DMS153 (cell line): ENCODE measurements at places on chromosomes 5 and 9.
A peak's percentile ranks its signal among the peaks of the same experiment; 100 is the strongest.

DNA sequence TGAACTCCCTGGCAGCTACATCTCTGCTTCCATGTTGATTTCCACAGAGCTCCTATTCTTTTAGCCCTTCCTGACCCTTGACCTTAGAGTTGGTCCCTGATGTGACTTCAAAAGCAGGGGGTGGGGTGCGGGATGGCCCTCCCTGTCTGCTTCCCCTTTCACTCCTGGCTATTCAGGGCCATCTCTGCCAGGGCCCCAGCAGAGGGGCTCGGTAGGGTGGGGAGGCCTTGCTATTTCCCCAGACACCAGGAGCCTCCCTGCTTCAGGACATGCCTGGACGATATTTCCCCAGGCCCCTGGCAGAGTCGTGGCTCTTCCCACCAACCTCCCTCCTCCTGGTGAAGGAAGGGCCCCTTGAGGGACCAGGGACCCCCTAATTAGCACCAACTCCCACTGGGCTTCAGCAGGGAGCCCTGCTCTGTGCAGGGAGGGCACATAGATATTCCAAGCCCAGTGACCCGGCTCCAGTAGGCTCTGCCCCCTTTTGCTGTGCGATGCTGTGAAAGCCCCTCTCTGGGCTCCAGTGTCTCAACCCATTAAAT is 17.3 kb downstream of the CORO2A start:
- DNase-seq, result no peak

- peak; percentile 50 for DNase-seq
Observed at GRCh38 chr5:96459313-96460121, 26.5 kb upstream of the PCSK1 start.

DNA sequence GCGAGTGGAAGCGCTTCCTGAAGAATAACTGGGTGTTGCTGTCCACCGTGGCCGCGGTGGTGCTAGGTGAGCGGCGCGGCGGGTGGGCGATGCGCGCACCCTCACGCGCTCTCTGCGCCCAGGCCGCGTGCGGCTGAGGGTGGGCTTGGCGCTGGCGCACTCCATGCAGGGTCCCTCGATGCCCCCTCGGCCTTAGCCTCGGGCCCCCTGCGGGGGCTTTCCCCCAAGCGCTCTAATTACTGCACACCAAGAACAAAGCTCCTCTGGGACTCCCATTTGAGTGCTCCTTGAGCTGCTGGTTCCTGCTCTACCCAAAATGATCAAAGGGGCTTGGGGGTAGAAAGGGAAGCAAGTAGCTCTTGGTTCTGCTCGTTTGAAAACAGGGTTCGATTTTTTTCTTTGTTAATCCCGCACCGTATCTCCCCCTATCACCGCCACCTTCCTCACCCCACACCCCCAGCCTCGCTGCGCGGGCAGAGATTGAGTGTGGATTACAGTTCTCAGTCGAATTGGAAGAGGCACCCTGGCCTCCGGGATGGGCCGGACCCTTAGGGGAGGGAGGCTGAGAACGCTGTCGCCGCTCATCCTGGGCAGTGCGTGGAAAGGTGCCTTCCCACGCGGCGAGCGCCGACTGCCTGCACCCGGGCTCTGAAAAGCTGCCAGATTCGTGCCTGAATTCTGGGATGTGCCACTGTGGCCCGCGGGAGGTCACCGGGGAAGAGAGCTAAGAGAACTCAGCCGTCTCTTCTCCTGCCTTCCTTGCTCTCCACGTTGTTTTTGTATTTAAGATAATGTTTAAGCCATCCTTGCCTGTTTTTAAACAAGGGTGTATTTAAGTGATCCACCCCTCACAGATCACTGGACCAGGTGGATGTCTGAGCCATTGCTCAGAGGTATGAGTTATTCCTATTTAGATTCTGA is 697 bp downstream of the SLC1A1 start:
- DNase-seq, result no peak

GRCh38 chr5:178589180-178590140 is 733 bp downstream of the COL23A1 start:
- no peak for DNase-seq

DNA sequence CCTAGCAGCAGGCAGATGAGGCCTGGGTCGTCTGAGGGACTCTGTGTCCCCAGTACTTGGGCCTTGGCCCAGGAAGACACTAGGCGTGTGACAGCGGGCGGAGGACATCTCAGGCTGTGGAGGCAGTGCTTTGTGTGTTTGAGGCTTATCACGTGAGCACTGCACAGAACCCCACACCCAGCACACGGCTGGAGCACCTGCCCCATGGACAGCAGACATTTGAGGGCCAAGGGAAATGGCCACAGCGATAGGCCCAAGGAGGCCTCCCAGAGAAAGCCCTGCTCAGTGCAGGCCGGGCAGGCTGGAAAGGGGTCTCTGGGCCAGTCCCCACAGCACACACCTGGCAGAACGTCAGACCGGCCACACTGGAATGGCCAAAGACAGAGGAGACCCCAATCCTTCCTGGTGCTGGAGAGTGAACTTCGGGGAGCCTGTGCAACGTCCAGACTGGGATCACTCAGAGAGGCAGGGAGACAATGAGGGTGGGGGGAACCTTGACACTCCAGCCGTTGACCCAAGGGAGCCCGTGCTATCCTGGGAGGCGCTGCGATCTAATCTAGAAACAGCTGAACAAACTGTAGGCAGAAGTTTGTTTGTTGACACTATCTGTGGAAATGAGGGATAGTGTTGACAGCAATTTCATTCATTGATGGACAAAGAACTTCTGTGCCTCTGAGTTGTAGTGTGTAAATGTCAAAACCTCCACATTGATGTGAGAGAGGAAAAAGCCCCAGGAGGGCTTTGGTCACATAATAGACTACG is 19.6 kb upstream of the FLT4 start:
- DNase-seq, result peak; percentile 20

DNA sequence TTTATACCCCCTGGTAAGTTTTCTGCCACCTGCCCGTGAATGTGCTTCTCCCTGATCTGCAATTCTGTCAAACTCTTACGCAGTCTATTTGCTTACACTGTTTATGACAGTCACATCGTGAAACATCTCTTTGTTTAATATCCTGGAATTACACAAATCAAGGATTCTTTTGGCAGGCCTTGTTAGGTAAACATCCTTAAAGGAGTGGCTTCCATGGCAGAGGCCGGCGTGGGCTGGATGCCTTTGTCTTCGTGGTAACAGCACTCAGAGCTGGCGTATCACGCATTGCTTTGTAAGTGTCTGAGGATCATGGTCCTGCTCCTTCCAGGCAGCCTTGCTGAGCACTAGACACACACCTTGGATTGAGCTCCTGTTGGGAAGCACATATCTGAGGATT is 145.7 kb downstream of the IRX1 start:
- no peak for DNase-seq

DNA sequence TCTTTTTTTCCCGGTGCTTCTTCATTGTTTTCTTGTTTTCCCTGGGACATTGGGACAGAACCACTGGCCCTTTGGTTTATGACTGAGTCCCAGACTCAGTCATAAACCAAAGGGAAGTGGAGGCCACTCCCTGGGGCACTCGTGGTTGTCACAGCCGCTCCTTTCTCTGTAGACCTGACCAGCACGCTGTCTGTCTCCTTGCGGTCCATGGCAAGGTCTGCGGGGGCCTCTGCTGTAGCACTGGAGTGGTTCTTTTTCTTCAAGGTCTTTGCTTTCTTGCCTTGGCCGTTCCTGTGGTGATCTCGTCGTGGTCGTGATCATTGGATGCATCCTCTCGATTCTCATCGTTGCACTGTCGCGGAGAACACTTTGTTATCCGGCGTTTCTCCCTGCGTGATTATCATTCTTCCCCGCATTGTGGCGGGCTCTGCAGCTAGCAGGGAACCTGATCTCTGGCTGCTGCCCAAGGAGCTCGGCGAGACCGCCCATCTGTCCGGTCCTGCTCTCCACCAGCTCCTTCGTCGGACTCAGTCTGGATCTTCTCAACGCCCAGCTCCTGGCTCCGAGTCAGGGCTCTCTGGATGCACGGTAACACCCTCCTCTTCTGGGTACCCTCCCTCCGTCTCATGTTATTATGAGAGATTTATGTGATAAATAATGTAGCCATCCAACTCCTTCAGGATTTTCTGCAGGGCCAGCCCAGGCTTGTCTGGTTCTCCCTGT is 43.5 kb upstream of the MPDZ start:
- DNase-seq, result no peak

DNA sequence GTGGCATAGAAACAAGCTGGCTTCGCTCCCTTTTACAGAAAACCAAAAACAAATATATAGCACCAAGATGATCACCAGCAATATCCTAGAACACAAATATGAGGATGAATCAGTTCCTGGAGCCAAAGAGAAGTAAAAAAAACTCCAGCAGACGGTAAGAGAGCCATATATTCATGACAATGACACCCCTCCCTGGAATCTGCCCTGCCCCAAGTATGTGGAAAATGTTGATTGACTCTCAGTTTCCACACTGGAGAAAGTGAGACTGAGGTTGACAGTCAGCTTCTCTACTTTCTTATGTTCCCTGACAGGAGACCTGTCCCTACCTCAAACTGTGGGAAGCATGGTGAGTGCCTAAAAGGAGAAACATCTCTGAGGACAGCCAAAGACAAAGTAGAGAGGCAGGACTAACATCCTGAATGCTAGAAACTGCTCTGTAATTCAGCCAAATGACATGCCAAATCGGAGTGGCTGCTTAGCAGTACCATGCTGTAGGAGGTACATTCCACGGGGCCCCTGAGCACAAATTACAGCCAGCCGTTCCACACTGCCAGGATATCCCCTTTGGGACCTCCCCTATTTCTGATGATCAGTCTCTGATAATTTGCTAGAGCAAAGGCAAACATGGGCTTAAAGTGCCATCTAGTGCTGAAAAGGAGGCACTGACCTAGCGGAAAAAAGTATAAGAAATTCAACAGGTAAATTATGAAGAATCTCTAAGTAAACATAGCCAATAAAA is 424.0 kb upstream of the RGMB start:
- no peak for DNase-seq

DNA sequence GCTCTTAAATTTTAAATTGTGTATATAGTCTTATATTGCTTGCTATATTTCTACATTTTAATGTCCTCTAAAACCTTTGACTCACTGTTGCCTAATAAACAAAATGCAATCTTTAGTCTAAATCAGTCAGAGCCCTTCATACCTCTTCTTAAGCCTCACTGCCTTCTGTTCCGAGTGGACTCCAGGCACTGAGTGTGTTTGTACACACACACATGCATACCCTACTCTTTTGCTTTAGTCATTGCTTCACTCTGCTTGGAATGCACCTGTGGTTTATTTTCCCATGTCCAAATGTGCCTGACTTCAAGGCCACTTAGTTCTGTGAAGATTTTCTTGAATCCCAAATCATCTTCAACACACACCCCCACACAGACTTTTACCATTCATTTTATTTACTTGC is 60.9 kb downstream of the SLC12A2 start:
- no peak for DNase-seq

DNA sequence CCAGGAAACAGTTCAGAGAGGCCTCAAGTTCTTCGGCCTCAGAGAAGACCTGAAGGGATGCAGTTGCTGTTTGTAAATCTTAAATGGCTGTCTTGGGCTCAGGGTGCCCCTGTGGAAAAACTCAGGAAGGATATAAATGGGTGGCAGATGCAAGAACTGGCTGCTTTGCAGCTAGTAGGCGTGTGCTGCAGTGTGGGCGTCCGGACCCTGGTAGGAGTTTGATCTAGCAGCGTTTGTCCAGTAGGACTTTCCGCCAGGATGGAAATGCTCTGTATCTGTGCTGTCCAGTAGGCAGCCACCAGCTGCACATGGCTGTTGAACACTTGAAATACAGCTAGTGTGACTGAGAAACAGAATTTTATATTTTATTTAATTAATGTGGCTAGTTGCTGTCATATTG is 7.7 kb downstream of the CDX1 start:
- no peak for DNase-seq

GRCh38 chr9:38083858-38084555 is 15.0 kb upstream of the SHB start:
- DNase-seq, result no peak

GRCh38 chr5:143516249-143516648 is 112.8 kb upstream of the NR3C1 start:
- DNase-seq, result no peak

DNA sequence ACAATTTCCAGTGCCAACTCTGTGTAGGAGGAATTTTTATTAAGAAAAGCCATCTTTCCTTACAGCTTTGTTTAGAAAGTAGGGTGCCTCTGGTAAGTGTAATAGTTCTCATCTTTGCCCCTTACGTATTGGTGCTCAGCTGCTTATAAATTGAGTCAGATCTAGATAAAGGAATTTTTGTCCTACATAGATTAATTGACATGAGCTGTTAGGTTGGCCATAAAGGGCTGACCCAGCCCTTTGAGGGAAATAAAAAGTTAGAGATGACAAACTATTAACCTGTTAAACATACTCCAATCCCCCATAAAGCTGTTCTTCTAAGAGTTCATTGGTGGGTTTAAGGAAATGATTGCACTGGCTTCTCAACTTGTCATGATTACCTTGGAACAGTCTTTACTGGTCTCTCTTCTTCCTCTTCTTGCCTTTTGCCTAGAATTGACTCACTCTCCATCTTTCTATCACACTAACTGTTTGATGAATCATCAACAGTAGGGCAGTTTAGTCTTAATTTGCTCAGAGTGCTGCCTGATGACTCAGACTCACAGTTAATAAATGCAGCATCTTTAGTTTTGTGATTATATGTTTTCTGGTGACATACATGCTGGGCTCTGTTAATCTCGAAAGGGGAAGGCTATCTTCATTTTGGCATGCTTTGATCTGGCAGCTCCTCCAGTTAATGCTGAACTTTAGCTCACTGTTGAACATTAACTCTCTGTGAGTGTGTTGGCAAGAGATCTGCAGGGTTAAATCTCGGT is 51.7 kb downstream of the ARHGAP26 start:
- no peak for DNase-seq

DNA sequence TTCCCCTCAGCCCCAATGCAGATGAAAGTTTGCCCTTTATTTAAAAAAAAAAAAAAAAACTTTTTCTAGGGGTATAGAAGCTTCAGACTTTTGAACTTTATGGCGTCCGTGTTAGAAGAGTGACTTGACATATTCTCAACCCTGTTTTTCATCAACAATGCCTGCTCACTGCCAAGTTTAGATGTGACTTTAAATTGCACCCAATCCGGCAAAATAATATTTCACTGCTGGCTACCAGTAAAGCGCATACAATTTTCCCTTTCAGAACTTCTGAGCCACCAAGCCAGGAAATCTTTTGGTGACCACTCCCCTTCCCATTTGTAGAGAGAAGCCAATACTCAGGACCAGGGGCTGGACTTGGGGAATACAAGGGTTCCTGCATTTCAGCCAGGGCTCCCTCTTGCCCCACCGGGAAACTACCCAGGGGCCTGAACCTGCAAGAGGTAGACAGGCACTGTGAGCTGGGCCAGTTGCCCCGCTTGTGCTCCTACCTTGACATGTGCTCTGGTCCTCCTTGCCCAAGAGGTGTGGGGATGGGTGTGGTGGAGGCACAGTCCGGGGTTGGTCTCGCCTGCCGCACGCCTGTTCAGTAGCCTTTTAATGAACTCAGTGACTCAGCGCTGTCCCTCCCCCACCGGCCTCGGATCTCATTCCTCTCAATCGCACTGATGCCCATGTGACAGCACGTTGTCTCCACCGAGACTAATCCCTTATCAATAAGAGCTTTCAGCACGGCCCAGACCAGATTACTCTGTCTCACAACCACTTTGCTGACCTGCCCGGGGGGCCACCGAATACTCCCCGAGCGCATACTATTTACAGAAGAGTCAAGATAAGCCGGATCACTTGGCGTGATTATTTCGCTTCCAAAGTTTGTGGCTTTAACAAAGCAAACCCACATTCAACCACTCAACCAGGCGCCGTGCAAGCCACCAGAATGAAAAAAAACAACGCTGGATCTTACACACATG is 226.4 kb downstream of the DCP2 start:
- no peak for DNase-seq

- DNase-seq, result no peak
Observed at GRCh38 chr5:146345578-146346366, 7.1 kb downstream of the POU4F3 start.

- no peak for DNase-seq
Observed at GRCh38 chr5:149802008-149802680, 72.0 kb downstream of the PPARGC1B start.
